Skin of body (tissue), 3 donors: ENCODE measurements at places on chromosomes 6 and 20.

- DNase-seq: peak; percentile 11
These were observed 73.2 kb downstream of the NCR2 start for GRCh38 chr6:41408576-41408975.

DNA sequence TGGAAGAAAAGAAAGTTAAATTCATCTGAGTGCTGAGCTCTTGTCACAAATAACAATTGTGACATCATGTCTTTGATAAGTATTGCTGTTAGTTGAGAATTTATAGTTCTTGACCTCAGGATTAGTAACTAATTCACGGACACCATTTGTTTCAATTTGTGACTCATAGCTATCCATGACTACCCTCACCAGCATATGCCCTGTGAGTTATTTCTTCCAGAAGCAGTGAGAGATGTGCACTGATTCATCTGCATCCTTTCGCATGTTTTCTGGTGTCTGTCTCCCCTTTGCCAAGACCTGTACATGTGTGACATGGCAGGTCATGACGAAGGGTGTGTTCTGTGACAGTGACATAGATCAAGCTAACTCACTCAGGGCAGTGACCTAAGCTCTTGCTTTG lies 86.9 kb downstream of the SOBP start:
- DNase-seq: no peak

- no peak for DNase-seq
These were observed 103.6 kb upstream of the CNKSR3 start for GRCh38 chr6:154614101-154614500.

DNA sequence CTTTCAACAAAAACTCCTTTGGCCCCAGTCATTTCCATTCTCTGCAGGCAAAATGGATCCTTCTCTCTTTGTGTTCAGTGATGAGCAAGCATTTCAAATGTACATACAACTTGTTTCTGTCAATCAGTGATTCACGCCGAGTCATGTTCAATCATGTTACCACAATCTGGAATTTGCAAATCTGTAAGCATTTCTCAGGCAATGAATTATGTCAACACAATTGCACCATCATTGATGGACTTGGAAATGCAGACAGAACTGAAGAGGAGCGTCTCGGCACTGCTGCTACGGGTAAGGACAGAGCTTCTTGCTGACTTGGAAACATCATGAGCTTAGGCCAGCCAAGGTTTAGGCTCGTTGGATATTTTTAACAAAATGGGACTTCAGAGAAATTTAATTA lies 132.8 kb upstream of the AGPAT4 start:
- DNase-seq: peak; percentile 64

- peak; percentile 62 for DNase-seq
These were observed 10.6 kb downstream of the REM1 start for GRCh38 chr20:31485450-31486339.

GRCh38 chr20:46823271-46823751 lies 71.3 kb upstream of the EYA2 start:
- DNase-seq: no peak

GRCh38 chr6:5681480-5681879 lies 325.2 kb downstream of the NRN1 start:
- no peak for DNase-seq

DNA sequence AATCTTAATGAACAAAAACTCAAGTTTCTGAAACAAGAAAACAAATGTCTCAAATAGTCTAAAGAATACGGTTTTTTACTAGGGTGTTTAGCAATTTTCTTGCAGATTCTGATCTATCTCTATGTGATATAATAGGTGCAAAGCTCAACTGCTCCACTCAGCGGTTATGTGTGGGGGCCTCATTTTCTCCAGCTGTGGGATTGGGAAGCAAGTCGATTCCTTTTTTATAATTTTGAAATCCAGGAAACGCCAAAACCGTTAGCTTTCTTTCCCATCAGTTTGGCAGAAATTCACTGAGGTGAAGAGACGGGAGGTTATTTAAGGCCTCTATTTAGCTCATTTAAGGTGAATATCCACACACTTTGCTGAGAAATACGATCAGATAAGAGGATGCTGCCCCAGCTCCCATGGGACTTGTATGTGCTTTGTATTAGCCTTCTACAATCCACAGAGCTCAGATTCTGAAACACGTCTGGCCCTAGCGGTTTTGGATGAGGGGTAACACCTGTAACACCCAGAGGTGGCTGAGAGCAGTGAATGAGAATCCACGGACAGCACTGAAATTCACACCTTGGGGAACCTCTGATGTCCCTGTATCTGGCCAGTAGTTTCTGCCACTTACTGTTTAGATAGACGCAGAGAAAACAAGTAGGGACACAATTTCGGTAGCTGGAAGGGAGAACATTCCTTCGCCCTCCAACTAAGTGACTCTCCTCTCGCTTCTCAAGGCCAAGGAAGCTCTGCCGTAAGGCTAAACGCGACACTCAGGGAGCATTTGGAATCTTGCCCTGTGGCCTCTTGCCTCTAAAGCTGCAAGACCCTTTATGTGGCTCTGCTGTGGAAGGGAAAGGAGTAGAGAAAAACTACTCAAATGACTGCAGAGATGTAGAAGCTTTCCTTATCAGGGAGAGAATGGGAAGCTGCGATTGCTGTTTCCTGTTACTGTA lies 6.5 kb upstream of the BCAS4 start:
- DNase-seq: peak; percentile 54

DNA sequence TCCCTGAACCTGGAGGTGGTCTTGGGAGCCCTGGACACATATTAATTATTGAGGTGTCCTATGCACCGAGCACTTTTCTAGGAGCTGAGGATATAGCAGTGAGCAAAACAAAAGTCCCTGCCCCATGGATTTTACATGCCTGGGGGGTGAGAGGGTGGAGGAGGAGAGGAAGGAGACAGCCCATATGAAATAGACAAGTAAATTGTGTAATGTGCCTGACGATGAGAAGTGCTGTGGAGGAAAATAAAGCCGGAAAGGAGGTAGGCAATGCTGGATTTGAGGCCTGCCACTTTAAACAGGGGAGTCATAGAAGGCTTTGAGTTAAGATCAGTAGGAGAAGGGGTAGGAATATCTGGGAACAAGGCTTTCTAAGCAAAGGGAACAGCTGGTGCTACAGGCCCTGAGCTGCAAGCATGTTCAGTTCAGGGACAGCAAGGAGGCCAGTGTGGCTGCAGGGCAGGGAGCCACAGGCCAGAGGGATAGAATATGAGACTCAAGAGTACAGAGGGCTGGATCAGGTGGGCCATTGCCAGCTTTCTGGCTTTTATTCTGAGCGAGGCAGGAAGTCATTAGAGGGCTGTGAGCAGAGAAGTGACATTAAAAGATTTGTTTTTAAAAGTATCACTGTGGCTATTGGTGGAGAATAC lies 19.1 kb upstream of the MYLIP start:
- DNase-seq: no peak

DNA sequence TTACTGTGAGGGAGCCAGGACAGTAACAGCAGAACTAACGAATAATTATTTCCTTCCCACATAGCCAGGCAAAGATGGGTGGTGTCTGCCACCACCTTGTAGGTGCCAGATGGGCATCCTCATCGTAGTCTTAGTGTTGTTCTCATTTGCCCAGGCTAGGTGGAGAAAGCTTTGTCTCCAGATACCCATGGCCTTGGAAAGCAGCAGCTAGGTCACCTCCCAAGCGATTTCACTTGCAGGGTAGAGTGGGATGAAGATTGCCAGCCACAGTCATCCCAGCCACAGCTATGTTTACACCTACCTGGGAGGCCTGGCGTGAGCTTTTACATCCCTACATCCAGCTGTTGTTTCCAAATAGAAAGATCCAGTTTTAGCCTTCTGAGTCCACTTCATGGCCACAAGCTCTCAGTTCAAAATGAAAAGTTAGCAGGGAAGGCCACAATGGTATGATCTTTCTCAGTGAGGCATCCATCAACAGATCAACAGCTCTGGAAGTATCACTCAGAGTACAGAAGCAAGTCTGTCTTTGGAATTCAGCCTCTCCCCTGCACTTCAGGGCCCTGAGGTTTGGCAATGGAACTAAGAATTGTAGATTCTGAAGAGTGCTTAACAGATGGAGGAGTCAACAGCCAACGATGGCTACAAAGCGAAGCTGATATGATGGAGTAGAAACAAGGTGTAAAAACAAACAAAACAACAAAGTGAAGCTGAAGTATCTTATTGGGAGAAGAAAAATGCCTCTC lies 11.0 kb upstream of the SNRPC start:
- no peak for DNase-seq

GRCh38 chr6:143993965-143994646 lies 14.0 kb downstream of the PLAGL1 start:
- no peak for DNase-seq

DNA sequence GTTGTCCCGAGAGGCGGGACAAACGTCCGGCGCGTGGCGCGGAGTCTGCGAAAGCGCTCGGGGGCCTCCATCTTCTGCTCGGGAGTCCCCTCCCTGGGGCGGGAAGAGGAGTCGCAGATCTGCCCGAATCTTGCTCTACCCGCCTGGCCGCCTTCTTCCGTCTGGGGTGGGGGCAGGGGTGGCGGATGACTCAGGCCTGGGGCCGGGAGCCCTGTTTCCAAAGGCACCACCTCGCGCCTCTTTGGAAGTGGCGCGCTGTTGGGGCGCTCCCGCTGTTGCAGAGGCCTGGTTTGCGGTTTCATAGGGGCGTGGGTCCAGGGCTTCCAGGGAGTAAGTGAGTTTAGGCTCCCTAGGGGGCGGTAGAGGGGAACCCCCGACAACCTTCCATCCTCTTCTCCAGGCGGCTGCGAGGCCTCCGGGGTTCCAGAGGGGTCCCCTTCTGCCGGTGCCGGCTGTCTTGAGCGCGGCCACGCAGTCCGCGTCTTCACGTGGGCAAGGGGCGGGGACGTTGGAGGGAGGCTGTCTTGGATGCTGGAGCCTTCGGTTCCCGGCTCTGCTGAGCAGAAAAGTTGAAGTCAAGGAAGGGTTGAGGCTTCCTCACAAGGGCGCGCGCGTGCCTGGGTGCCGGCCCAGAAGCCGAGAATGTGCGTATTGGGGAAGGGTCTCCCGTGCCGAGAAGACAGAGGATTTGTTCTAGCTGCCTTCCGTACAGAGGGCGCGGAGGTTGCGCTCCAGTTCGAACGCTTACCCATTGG lies 2.6 kb upstream of the TFAP2C start:
- no peak for DNase-seq

- peak; percentile 32 for DNase-seq
These were observed 3.2 kb downstream of the ACTR5 start for GRCh38 chr20:38751360-38751976.

- no peak for DNase-seq
These were observed 147.7 kb downstream of the SH3BGRL2 start for GRCh38 chr6:79778816-79779215.

GRCh38 chr6:157246771-157247484 lies 76.4 kb downstream of the TMEM242 start:
- no peak for DNase-seq

- DNase-seq: no peak
These were observed 165.1 kb downstream of the LMBRD1 start for GRCh38 chr6:69631552-69632346.

DNA sequence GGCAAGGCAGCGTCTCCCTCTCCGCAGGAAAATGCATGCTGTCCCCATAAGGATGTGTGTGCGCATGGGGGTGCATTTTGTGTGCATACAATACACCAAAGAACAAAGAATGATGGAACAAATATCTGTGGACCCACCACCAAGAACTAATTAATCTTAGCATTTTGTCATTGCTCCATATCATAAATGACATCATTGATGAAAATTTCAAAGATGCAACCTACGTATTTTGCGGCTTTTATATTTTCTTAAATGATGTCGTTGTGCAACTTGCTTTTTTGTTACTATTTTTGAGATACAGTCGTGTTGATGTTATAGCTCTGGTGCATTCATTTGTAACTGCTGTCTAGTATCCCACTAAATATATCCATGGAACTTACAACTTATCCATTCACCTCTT lies 89.7 kb downstream of the SERAC1 start:
- DNase-seq: no peak

GRCh38 chr20:22808628-22809027 lies 224.3 kb upstream of the FOXA2 start:
- no peak for DNase-seq

- DNase-seq: no peak
These were observed 83.5 kb downstream of the TNFAIP3 start for GRCh38 chr6:137950581-137950980.

DNA sequence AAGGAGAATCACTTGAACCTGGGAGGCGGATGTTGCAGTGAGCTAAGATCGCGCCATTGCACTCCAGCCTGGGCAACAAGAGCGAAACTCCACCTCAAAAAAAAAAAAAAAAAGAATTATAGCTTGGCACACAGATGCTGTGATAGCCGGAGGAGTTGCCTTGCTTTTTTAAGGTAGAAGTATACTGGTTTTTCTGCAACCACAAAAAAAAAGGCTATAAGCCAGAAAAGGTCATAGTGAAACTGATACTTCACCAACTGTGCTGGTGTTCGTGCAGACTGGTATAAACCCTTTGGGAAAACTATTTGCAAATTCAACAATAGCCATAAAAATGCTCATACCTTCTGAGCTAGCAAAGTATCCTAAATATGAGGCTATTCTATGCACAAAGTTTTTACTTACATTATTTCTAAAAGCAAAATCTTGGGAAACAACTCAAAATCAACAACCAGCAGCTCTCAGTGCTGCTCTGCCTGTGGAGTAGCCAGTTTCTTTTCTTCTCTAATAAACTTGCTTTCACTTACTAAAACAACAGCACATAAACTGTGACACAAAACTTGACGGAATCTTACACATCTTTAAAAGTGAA lies 44.0 kb downstream of the B4GALT5 start:
- no peak for DNase-seq

DNA sequence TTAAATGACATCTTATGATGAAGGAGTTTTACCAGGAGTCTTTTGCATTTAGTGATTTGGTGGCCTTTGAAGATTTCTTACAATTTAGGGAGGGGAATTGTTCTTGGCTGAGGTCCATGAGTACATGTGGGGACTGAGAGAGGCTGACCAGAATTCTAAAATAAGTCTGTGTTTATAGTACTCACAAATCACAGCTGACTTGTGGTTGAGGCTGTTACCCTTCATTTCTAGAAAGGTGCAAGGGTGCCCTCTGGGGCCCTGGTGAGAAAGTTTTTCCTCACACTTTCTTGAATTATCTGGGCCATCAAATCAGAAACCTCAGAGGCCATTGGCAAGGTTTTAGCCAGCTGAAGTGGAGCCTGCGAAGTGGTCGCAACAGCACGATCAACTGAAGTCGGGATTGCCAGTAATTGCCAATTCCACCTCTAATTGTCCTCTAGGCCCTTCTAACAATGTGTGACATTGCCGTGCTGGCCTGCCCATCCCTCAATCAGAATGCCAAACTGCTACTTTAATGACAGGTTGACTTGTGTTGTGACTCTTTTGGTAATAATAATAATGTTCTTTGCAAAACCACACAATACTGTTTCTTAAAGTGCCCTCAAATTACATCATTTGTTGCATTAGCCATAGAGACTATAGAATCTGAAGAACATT lies 221.6 kb downstream of the OGFRL1 start:
- no peak for DNase-seq

GRCh38 chr20:38269715-38270114 lies 9.2 kb upstream of the KIAA1755 start:
- no peak for DNase-seq

- peak; percentile 43 for DNase-seq
These were observed 181.5 kb upstream of the TCF21 start for GRCh38 chr6:133707456-133707855.

- DNase-seq: no peak
These were observed 19.8 kb downstream of the NFYA start for GRCh38 chr6:41092421-41093140.
